CD8-positive, alpha-beta memory T cell (primary cell): ENCODE measurements at places on chromosomes 6 and 20. TPM values are rescaled to one million over a fixed set of nuclear protein-coding genes. Genes with fewer than 3 reads are reported as not detected.

GRCh38 chr20:23000232-23000947 lies 34.7 kb upstream of the SSTR4 start:
- H3K27me3 ChIP-seq = no peaks in the 10 kb centered on the region
- H3K4me1 ChIP-seq = no peaks in the 10 kb centered on the region
- H3K4me3 ChIP-seq = no peak overlapping the region

GRCh38 chr6:94570581-94570980 lies 1006.8 kb upstream of the MANEA start:
- H3K36me3 ChIP-seq = no peaks in the 10 kb centered on the region
- no peak overlapping the region for H3K27ac ChIP-seq
- DNase-seq = no peak

TMEM181 gene
- 16.0 TPM for total RNA-seq

CYP39A1 gene
- not detected for total RNA-seq

PSORS1C1 gene
- not detected for total RNA-seq

TAGAP gene
- 145 TPM for total RNA-seq
